ENCODE measurements at places on chromosomes 4 and X.

DNA sequence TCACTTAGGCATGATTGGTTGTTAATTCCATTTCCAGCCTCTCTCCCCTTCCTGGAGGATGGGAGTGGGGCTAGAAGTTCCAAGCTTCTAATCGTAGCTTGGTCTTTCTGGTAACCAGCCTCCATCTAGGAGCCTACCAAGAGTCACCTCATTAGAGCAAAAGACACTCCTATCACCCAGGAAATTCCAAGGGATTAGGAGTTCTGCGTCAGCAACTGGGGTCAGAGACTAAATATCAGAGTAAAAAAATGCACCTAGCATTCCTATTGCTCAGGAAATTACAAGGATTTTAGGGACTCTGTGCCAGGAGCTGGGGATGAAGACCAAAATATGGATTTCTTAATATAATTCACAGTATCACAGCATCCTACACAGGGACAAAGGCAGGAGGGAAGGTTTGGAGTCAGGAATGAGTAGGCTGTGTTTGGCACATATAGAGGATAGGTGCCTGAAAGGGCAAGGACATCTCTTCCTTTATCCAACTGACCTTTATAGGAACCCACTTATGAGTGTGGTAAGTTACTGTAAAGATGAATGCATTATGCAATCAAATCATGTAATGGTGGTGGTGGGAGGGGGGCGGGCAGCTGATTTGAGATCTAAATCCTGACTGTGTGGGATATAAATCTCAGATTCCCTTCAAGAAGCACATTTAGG lies 30.5 kb upstream of the LIMCH1 start:
- DNase-seq = no peak

- DNase-seq = no peak
Observed at GRCh38 chr4:122833999-122834398, 7.4 kb downstream of the FGF2 start.

DNA sequence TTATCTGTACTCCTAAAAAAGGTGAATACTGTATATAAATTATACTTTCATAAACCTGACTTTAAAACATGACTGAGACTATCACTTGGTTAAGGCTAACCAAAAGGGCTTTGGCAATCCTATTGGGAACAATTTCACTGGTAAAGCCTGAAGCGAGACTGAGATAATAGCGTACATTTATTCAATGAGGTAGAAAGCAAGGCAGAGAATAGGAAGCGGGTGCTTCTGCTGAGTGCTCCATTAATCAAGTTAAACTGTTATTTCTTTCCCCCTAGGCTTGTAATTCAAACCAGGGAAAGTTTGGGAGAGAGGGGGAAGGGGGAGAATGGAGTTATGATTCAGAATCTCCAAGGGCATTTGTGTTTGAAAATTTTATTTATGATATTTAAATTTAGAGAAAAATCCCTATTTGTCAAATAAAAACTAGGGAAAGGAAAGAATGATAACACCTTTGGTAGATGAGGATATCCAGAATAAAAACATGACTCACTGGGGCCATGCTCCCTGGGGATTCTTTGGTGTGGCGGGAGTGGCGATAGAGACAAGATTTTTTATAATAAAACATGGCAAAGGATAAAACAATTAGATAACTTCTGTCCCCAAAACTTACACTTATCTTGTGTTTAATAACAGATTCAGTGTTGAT lies 34.6 kb upstream of the SORBS2 start:
- no peak for DNase-seq

GRCh38 chr4:181507180-181507835 lies 735.9 kb upstream of the TENM3 start:
- no peak for DNase-seq

DNA sequence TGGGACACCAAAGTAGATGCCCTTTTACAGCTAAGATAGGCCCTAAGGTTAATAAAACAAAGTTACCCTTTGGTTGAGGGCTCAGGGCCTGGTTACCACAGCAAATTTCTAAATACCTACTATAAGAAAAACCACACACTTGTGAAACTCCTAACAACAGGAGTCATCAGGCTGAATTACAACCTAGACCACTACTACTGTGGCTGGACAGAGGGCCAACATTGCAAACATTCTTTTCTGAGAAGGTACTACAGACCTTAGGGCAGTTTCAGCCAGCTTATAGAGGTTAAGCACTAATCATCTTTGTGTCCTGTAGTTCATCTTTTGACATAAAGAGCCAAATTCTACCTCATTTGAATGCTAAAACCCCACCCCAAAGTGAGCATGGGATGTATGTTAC lies 504.0 kb downstream of the RAPGEF2 start:
- no peak for DNase-seq

GRCh38 chr4:87019898-87020297 lies 85.1 kb downstream of the AFF1 start:
- no peak for DNase-seq

GRCh38 chr4:48090621-48091020 lies 43.4 kb downstream of the TXK start:
- no peak for DNase-seq

- peak; percentile 36 for DNase-seq
Observed at GRCh38 chr4:25575611-25576010, 80.0 kb upstream of the SLC34A2 start.

- DNase-seq = no peak
Observed at GRCh38 chr4:4645743-4646142, 103.9 kb upstream of the STX18 start.

DNA sequence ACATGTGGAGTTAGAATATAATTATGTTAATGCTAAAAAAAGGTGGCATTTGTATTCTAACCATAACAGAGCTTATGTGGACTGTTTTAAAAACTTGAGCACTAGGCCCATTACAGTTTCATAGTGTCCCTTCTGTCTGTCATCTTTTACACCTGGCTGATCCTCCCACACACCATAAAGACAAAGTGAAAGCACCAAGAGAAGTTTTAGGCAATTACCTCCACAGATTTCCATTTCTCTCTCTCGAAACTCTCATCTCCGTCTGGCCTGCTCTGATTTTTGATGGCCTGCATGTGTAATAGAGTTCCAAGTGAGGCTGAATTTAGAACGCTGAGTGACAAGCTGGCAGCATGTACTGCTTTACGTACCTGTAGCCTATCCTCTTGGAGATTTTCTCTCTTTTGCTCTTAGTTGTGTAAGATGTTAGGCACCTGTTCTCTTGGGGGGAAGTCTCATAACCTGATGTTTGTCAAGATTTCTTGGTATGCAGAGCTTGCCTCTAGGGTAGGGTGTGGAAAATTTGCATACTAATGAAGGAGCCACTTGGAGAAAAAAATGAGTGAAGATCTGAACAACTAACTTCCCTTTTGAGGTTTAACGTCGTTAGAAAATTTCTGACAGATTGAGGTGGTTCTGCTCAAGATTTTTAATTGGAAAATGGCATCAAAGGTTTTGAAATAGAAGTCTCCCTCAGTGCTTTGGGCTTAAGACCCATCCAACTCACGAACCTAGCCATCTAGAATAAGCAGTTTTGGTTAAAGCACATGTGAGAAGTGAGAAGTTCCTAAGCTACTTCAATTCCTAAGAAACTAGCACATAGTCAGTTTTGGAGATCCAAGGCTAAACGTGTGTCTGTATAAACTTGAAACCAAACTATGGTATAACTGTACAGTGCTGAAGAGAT lies 57.6 kb upstream of the RAP1GDS1 start:
- no peak for DNase-seq

DNA sequence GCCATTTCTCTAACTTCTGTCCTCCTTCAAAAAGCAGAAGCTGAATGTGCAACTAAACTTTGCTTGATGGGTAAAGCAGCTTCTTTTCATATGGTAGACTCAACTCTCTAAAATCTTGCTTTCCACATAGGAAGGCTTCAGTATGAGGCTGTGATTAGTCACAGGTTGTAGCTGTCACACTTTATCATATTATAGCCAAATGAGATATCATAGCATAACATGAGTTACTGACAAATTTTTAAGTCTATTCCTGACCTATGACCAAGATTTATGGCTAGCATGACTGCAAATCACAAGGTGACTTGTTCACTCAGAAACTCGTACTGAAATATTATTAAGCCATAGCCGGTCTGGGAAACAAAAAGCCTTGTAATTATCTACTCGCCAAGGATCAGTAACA lies 998.6 kb downstream of the RPA4 start:
- DNase-seq = no peak

Measured in cerebellar nuclear complex (tissue), 1 donor.